T-helper 2 cell (primary cell): ENCODE measurements at places on chromosomes 6 and 20.
A peak's percentile ranks its signal among the peaks of the same experiment; 100 is the strongest.

- DNase-seq = no peak
Observed at GRCh38 chr6:111857674-111858337, 15.4 kb downstream of the FYN start.

DNA sequence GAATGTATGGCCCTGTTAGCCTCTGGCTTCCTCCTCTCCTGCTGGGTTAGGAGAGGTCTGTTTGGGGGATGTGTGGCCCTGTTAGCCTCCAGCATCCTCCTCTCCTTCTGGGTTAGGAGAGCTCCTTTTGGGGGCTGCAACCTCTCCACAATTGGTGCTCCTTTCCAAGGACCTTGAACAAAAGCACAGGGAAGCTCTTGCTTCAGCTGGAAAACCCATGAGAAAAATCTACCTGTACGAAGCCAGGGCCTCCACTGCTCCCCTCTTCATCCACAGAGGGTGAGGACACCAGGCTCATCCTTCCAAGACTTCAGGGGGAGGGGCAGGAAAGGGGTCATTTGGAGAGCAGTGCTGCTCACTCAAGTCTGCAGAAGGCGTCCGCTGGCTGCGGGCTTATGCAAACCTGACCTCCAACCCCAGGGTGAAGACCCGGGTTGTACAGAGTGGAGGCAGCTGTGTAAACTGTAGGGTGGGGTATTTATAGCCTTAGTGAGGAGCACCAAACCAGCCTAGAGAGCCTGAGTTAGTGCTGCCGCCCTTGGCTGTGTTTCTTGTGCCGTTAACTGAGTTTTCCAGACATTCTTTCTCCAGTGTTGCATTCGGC is 62.1 kb downstream of the SLC24A3 start:
- no peak for DNase-seq

- no peak for DNase-seq
Observed at GRCh38 chr20:5677389-5677788, 72.8 kb upstream of the SHLD1 start.

GRCh38 chr6:111843347-111844147 is 29.7 kb downstream of the FYN start:
- DNase-seq = no peak

DNA sequence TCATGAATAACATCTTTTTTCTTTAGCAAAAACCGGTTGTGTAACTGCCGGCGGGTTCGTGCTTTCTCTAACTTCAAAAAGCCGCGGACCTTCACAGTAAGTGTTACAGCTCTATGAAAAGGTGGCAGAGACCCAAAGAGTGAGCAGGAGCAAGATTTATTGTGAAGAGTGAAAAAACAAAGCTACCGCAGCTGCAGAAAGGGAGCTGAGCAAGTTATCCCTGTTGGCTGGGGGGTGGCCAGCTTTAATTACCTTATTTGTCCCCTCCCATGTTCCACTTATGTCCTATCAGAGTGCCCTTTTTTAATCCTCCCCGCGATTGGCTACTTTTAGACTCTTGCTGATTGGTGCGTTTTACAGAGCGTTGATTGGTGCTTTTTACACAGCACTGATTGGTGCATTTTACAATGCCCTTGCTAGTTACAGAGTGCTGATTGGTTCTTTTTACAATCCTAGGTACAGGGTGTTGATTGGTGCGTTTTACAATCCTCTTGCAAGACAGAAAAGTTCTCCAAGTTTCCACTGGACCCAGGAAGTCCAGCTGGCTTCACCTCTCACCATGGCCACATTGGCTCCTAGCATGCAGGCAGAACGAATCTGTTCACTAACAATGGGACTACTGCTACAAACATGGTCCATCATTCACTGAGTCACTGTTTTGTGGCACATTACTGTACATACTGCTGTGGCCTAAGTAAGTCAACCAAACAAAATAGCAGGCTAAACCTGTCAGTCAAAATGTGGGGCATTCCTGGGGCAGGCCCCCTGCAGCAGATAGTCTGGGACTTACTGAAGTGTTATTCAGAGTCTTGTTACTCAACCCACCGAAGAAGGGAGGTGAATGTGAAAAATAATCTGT is 52.8 kb downstream of the MYLIP start:
- no peak for DNase-seq

DNA sequence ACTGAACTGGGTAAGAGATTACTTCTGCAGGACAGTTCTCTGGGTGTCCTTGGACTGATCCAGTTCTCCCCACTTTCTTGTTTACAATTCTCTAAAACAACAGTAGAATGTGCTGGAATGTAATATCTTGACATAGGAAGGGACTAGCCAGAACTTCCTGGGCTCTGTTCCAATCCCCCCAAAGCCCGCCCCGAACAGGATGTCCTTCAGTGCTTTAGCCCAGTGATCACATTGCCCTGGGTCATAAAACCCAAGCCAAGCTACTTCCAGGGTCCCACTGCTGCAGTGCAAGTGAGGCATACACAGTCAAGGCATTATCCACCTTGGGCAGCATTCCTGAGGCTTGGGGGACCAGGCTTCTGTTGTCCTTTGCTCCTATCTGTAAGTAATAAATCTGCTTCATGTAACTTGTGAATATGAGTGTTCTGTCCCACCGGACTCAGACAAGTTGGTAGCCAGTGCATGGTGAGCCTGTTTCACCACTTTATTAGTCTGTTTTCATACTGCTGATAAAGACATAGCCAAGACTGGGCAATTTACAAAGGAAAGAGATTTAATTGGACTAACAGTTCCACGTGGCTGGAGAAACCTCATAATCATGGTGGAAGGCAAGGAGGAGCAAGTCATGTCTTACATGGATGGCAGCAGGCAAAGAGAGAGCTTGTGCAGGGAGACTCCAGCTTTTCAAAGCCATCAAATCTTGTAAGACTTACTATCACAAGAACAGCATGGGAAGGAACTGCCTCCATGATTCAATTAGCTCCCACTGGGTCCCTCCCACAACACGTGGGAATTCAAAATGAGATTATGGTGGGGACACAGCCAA is 23.5 kb downstream of the FITM2 start:
- no peak for DNase-seq

DNA sequence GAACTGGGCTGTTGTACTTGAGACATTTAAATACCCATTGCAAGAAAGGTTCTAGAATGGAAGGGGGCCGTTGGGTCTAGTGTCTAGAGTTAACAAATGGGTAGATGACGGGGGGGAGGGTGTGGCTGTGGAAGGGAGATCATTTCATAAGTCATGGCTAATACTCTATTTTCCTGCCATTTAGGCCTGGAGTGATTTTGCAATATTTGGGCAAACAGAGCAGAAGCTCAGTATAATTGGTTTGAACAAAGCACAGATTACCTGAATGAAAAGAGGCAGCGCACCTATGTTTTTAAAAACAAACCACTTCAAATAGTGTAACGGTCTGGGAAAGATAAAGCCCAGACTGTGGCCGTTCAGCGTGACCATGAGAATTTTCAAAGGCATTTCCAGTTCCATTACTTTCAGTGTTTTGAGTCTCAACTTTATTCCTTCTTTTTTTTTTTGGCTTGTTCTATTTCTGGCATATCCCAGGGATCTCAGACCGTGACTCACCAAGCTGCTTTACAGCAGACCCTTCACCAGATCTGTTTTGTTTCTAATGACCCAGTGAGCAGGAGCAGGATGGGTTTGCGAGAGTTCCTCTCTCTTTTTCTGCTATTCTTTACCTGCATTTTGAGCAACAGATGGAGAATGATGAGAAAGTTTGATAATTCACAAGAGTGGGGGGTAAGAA is 73.7 kb downstream of the LYRM2 start:
- no peak for DNase-seq

DNA sequence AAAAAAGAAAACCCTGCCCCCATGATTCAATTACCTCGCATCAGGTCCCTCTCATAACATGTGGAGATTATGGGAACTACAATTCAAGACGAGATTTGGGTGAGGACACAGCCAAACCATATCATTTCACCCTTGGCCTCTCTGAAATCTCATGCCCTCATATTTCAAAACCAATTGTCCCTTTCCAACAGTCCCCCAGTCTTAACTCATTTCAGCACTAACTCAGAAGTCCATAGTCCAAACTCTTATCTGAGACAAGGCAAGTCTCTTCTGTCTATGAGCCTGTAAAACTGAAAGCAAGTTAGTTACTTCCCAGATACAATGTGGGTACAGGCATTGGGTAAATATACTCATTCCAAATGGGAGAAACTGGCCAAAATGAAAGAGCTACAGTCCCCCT is 536.1 kb downstream of the MEI4 start:
- DNase-seq = no peak

- no peak for DNase-seq
Observed at GRCh38 chr20:44412402-44413144, 57.1 kb downstream of the HNF4A start.

DNA sequence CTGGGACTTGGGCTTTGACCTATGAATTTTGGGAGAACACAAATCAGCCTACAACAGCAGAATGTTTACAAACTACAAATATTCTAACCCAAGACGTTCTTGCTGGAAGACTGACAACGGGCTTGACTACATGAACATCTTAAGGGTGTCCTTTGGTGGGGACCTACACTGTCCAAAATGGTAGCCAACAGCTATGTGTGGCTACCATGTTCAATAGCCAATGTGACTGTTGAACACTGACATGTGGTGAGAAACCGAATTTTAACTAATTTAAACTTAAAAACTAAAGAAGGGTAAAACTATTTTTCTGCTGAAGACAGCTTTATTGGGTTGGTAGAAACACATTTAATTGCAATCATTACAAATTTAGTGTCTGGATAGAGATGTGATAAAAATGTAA is 30.1 kb downstream of the LINC00237 start:
- DNase-seq = no peak

DNA sequence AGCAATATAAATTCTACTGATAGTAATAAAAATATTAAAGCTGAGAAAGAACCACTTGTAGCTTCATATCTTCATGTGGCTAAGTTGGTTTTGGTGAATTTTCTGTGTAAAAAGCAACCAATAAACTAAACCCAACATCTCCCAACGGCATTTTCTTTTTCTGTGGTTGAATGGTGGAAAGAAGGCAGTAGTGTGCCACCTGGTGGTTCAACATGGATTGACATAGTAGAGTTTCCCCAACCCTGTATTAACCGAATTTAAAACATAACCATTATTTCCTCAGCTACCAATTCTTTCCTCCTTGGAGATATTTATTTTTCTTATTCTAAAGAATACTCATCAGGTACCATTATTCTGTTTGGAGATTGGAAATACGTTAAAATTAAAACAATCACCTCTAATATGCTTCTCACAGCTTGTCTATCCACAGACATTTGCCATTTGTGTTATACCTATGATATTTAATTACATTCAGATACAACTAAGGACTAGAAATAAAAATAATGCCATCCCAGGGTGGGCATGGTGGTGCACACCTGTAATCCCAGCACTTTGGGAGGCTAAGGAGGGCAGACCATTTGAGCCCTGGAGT is 117.1 kb upstream of the EEF1E1 start:
- DNase-seq = peak; percentile 43

- DNase-seq = no peak
Observed at GRCh38 chr6:75202676-75203131, 3.1 kb downstream of the COL12A1 start.

DNA sequence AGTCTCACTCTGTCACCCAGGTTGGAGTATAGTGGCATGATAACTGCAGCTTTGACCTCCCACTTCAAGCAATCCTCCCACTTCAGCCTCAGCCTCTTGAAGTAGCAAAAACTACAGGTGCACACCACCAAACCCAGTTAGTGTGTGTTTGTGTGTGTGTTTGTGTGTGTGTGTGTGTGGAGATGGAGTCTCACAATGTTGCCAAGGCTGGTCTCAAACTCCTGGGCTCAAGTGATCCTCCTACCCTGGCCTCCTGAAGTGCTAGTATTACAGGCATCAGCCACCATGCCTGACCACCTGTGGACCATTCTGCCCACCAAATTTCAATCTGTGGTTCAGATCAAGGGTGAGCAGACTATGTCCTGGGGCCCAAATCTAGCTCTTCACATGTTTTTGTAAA is 8.8 kb downstream of the FASTKD5 start:
- no peak for DNase-seq

- DNase-seq = no peak
Observed at GRCh38 chr6:36852481-36853147, 13.4 kb upstream of the CPNE5 start.

DNA sequence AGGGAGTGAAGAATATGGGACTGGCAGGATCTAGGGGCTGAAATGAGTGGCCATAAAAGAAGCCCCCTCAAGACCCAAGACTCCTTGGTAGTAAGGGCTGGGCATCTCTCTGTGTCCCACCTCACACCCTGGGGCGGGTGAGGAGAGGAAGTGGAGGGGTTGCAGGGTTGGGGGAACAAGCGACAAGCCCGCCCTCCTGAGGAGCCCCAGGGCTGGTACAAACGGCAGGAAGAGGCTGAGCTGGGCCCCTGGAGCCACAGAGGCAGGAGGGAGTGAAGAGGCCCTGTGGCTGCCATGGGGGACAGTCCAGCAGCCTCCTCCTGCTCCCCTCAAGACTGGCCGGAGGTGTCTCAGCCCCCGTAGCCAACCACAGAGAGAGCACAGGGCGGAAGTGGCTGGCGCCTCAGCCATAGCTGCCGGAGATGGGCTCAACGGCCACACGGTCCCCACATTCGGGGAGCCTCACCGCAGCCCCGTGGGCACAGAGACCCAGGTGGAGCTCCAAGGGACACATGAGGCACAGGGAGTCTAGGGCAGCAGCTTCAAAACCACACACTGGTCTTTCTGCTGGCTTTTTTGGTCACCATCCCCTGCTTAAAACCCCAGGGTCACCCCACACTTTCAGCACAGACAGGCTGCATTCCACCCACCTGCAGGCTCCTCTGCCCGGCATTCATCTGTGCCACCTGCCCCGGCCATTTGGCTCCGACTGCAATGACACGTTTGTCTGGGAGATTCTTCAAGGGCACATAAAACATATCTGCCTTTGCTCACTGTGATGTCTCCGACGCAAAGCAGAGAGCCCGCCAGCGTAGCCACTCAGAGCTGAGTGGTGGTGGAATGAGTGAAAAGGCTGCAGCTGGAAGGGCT is 524 bp downstream of the C20orf203 start:
- DNase-seq = no peak

GRCh38 chr20:19783966-19784401 is 25.9 kb downstream of the RIN2 start:
- no peak for DNase-seq

GRCh38 chr6:116877743-116878142 is 701 bp downstream of the RFX6 start:
- no peak for DNase-seq

- no peak for DNase-seq
Observed at GRCh38 chr20:8074931-8075330, 55.4 kb upstream of the TMX4 start.
